SW 1271 (cell line): ENCODE measurements at places on chromosomes 4 and X.

- no peak for DNase-seq
These were observed 102.5 kb downstream of the DCHS2 start for GRCh38 chr4:154389148-154389547.

DNA sequence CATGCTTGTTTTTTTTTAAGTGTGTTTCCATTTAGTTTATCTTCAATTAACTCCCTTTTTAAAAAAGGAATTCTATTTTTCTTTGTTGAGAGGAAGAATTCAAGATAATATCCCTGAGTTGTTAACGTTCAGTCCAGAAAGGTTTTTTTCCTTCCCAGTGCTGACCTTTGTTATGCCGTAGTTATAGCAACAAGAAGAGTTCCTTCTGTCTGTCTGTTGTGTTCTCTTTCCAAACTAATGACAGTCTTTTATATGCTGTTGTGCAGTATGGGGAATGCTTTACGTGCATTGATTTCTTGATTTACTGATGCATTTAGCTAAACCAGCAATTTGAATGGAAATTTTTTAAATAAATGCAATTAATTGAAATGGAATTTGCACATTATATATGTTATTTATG is 6.6 kb upstream of the CXXC4 start:
- DNase-seq = no peak

DNA sequence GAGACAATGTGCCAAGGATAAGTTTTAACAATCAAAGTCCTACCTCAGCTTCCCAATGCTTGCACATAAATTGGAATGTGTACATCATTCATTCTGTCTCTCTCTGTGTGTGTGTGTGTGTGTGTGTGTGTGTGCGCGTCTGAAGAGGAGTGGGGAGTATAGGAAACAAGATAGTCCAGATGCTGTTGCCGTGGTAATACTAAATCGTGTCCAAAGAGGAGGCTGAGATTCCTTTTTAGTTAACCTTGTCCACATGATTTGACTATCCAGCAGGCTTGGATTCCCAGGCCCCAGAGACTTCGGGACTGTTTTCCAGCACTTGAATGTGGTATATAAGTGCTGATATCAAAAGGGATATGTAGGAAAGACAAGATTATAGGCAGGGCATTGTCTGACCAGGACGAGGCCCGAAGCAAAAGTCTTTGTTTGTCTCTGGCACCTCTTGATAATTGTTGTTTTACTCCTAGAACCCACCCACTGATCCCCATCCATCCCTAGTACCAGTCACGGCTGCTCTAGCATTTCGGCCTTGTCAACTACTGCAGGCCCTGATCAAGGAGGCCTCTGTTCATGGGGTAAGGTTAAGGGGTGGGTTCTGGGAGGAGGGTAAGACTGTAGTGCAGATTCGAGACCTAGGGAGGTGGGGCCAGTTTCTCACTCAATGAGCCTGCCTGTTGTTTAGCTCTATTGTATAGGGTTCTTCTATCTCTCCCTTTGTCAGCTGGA is 3.9 kb downstream of the PLP1 start:
- no peak for DNase-seq

- no peak for DNase-seq
These were observed 16.3 kb upstream of the FHDC1 start for GRCh38 chr4:152919826-152920225.

- DNase-seq = no peak
These were observed 784.3 kb downstream of the ADGRL3 start for GRCh38 chr4:61984260-61984909.

- DNase-seq = no peak
These were observed 337.7 kb upstream of the CTSO start for GRCh38 chr4:156291317-156291716.

- no peak for DNase-seq
These were observed 213.3 kb upstream of the MAB21L2 start for GRCh38 chr4:150368667-150369066.

DNA sequence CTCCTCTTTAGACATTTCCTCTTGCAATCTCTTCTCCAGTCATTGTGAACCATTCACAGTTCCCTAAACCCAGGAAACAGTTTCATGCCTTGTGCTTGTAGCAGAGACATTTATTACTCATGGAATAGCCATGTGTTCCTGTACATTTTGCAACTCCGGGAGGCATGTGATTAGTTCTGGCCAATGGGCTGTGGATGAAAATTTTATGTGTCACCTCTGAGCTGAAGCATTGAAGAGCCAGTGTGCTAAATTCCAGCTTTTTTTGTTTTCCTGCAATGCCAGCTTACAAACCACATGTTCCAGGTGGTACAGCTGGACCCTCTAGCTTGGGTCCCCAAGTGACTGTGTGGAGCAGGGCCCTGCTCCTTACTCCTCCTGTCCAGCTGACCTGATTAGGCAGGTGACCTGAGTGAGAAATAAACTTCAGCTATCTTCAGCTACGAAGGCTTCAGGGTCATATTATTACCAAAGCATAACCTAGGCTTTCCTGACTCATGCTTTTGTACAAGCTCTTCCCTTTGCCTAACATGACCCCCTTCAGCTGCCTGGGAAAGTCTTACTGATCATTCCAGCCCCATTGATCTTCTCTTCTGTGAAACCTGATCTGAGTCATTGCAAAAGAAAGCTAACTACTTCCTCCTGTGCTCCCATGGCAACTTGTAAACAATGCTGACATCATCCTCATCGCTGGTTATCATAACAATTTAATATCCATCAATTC is 200.4 kb downstream of the PTTG2 start:
- DNase-seq = no peak

DNA sequence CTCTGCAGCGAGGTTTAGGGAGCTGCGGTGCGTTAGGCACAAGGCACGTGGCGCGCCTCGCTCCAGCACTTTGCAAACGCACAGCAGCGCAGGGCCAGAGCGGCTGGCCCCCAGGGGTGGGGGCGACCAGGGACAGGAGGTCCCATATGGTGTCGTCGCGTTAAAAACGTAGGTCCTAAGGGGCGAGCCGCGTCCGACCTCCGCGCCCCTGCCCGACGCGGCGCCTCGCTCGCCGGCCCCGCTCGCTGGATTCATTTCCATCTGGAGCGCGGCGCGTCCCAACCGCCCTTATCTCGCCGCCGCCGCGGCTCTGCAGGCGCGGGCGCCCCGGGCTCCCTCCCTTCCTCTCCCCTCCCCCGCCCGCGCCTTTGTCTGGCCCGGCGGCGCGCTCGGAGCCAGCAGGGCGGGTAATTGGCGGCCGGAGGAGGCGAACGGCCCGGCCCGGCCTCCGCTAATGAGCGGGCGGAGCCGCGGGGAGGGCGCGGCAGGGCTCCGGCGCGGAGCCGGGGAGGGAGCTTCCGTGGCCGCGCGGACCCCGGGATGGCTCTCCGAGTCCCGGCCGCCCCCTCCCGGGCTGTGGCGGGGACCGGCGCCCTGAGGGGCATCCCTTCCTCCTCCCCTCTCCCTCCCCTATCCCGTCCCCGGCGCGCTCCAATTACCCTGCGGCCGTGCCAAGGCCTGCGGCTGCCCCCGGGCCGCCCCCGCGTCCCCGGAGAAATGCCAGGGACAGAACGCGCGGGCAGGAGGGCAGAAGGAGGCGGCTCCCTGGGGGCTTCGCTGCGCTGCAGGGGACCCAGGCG is 409.0 kb downstream of the BCOR start:
- no peak for DNase-seq

GRCh38 chr4:78337244-78338020 is 214.1 kb upstream of the ANXA3 start:
- DNase-seq = no peak

DNA sequence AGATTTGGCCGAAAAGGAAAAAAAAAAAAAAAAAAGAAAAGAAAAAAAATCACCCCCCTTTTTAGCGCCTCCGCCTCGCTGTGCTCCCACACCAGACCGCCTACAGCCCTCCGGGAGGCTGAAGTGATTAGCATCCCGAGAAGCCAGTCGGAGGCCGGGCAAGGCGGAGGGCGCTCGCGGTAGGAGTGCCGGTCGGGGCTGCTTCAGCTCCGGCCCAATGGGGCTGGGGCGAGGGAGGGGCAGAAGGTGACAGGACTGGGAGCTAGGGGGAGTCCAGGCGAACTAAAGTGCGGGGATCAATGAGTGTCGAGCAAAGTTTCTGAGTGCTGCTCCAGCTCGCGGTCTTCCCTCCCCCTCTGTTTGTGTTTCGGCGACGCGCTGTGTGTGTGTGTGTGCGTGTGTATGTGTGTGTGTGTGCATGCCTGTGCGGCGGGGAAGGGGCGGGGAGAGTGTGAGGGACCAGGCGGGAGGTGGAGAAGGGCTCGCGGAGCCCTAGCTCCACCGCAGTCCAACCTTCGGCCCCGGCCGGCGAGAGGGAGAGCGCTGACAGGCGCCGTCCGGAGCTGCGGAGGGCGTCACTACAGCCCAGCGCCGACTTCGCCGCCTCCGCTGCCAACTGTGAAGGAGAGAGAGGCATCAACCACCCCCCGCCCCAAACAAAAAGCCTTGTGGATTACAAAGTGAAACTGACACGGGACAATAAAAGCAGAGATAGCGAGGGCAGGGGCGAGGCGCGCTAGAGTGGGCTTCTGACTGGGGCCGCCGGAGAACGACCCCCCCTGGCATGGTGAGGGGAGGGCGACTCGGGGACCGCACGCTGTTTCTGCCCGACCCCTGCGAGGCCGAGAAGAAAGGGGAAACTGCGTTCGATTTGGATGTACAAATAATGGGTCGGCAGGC is at the start of gene FAT4:
TSS of gene FAT4 (plus strand) at position 280 of the 900 bp plus-strand sequence. CDS start 1,457 bp downstream, outside the sequence.
- peak; percentile 80 for DNase-seq

GRCh38 chr4:42280327-42281095 is 116.8 kb upstream of the SHISA3 start:
- peak; percentile 14 for DNase-seq

- no peak for DNase-seq
These were observed 731.3 kb downstream of the DMD start for GRCh38 chrX:32480019-32480418.

DNA sequence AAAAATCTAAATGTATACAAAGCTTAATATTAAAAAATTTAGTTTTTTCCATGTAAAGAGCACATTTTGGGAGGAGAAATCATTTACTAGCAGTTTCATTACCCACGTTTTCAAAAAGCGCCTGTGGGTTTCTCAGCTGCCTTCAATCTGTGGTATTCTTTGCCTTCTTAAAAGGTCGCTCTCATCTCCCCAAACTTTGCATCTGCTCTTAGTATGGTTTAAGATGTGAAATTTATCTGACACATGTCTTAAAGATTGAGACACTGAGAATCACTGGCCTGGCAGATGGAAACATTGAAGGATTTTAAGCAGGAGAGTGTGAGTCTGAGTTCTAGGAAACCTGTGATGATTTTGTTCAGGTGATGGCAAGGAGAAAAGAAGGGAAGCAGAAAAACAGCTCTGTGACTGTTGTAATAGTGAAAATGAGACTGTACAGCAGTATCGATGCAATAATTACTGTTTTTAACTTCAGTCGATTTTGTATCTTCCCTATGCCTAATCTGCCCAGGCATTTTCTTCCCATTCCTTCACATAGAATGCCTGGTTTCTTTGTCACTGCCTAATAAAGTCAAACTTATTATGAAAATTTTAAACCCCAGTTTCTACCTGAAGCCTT is 75.9 kb downstream of the PAQR3 start:
- DNase-seq = no peak

DNA sequence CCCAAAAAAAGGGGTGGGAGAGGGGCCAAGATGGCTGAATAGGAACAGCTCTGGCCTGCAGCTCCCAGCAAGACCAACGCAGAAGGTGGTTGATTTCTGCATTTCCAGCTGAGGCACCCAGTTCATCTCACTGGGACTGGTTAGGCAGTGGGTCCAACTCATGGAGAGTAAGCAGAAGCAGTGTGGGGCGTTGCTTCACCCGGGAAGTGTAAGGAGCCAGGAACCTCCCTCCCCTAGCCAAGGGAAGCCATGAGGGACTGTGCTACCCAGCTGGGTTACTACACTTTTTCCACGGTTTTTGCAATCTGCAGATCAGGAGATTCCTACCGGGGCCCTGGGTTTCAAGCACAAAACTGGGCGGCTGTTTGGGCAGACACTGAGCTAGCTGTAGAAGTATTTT is 13.9 kb upstream of the OCIAD1 start:
- no peak for DNase-seq

- DNase-seq = no peak
These were observed 39.7 kb downstream of the IRS4 start for GRCh38 chrX:108696690-108697089.

DNA sequence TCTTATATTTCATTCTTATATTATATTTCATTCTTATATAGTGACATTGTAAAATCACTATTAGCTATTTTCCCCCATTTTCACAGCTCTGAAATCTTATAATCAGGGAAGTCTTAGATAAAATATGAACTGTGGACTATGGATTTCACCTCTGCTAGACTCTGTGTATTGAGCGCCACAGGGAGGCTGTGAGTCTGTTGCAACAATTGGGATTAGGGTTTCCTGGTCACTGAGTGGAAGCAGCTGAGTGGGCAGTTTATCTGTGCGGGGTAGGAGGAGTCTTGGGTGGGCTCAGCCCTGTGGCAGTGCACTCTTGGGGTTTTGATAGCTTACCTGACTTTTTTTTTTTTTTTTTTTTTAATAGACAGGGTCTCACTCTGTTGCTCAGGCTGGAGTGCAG is 249.5 kb downstream of the PTTG2 start:
- DNase-seq = no peak

GRCh38 chrX:71492231-71493065 is 40.5 kb upstream of the OGT start:
- peak; percentile 34 for DNase-seq

- DNase-seq = no peak
These were observed 5.5 kb upstream of the ATP2B3 start for GRCh38 chrX:153511784-153512500.

DNA sequence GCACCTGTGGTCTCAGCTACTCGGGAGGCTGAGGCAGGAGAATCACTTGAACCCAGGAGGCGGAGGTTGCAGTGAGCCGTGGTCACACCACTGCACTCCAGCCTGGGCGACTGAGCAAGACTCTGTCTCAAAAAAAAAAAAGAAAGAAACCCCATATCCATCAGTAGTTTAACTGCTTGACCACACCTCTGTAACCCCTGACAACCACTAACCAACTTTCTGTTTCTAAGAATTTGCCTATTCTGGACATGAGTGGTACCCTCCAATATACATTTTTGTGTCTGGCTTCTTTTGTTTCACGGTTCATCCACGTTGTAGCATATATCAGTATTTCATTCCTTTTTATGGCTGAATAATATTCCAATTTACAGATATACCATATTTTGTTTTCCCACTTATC is 9.1 kb downstream of the PPAT start:
- DNase-seq = no peak

DNA sequence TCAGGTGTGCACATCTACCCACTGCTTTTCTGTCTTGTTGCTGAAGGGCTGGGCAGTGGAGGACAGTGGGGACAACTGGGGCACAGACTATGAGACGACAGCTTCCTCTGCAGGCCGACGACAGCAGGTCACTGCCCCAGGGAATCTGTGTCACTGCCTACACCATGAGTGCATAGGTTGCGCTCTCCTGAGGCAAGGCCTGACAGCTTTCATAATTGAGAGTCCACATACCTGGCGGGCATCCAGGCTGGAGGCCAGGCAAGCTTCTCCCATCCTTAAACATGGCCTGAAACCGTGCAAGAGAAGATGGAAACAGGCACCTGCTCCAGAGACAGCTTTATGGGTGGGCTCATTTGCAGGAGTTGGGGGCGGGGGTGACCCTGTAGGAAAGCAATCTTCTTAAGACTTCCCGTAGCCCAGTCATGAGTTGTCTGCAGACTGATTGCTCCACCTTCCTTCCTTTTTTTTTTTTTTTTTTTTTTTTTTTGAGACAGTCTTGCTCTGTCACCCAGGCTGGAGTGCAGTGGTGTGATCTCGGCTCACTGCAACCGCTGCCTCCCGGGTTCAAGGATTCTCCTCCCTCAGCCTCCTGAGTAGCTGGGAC is 2.9 kb downstream of the ANOS1 start:
- no peak for DNase-seq
